ENCODE measurements at places on chromosomes 11 and 22. TPM values are rescaled to one million over a fixed set of nuclear protein-coding genes. Genes with fewer than 3 reads are reported as not detected.

Gene CRYBB2
- not detected for total RNA-seq

Gene SERHL2
- 2.9 TPM for total RNA-seq

Gene GRIA4
- total RNA-seq = not detected

- H3K4me1 ChIP-seq = peaks cover 7% of the 10 kb centered on the region
- H3K36me3 ChIP-seq = peaks cover 50% of the 10 kb centered on the region
- no peak for DNase-seq
- H3K27me3 ChIP-seq = no peaks in the 10 kb centered on the region
- no peak overlapping the region for H3K27ac ChIP-seq
Observed at GRCh38 chr11:47163193-47163592, 13.5 kb downstream of the ARFGAP2 start.

- H3K27me3 ChIP-seq = no peaks in the 10 kb centered on the region
- no peaks in the 10 kb centered on the region for H3K4me1 ChIP-seq
- no peak for DNase-seq
Observed at GRCh38 chr11:74072721-74073120, 63.8 kb upstream of the UCP3 start.

- H3K4me3 ChIP-seq = no peak overlapping the region
- H3K27ac ChIP-seq = no peak overlapping the region
- DNase-seq = no peak
Observed at GRCh38 chr11:17400048-17400775, 11.8 kb upstream of the KCNJ11 start.

DNA sequence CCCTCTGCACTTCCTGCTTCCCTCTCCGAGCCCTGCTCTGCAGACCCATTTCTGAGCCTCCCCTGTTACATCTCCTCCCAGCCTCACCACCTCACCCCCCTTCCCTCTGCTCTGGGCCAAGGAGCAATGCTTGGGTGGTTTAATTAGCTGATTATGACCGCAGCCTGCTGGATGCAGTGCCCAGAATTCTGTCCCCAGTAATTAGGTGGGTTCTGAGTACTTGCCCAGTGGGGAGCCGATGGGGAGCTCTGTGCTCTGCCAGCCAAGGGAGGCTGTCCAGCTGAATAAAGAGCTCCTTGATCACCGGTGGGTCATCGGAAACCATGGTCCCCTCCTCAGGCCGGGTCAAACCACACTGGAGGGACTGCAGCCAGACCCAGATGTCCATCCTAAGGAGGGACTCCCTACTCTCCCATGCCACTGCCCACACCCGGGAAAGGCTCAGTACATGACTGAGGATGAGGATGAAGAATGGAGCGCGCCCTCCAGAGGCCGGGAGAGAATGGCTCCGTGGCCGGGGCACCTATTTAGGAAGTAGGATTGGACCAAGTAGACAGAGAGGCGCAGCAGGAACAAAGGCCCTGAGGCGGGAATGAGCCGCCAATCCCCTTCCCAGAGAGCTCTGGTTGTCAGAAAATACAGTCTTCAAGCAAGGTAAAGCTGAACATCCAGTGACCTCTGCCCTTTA is 9.1 kb downstream of the ARRB1 start:
- no peak overlapping the region for H3K4me3 ChIP-seq
- no peak overlapping the region for H3K27ac ChIP-seq
- no peaks in the 10 kb centered on the region for H3K36me3 ChIP-seq
- H3K27me3 ChIP-seq = no peaks in the 10 kb centered on the region
- peak; percentile 84 for DNase-seq

DNA sequence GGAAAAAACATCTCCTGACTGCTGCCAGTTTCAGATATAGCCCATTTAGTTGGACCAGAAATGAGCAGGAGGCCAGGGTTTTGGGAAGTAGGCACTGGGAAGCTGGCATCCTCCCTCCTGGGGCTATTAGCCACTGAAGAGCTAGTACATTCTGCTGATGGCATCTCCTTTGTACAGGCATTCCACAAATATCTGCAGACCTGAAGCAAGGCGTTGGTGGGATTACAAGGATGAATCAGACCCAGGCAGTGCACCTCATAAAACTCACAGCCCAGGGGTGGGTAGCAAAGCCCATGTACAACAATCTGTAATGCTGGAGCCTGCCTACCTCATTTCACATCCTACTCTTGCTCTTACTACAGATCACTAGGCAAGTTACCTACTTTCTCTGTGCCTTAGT is 27.5 kb upstream of the POU2AF1 start:
- no peaks in the 10 kb centered on the region for H3K27me3 ChIP-seq
- H3K4me3 ChIP-seq = no peak overlapping the region
- no peak for DNase-seq
- no peaks in the 10 kb centered on the region for H3K4me1 ChIP-seq

DNA sequence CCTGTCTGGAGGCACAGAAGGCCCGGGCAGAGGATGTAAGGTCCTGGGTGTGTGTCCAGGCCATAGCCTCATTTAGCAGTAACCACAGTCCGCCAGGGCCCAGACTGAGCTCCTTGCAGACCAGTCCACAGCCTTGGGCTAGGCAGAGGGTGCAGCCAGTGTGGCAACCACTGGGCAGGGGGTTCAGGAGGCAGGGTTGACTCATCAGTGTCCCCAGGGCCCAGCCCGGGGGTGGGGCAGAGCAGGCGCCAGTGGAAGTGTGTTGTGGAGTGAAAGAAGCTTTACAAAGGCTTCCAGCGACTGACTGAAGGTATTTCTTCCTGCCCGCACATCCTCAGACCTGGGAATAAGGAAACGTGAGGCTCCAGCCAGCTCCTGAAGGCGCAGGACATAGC is 27.7 kb upstream of the WNT11 start:
- peak overlapping the region; percentile 99 for H3K4me3 ChIP-seq
- peaks cover 11% of the 10 kb centered on the region for H3K4me1 ChIP-seq
- peak overlapping the region; percentile 89 for H3K27ac ChIP-seq
- DNase-seq = peak; percentile 89
- peaks cover 5% of the 10 kb centered on the region for H3K27me3 ChIP-seq
- no peaks in the 10 kb centered on the region for H3K36me3 ChIP-seq

DNA sequence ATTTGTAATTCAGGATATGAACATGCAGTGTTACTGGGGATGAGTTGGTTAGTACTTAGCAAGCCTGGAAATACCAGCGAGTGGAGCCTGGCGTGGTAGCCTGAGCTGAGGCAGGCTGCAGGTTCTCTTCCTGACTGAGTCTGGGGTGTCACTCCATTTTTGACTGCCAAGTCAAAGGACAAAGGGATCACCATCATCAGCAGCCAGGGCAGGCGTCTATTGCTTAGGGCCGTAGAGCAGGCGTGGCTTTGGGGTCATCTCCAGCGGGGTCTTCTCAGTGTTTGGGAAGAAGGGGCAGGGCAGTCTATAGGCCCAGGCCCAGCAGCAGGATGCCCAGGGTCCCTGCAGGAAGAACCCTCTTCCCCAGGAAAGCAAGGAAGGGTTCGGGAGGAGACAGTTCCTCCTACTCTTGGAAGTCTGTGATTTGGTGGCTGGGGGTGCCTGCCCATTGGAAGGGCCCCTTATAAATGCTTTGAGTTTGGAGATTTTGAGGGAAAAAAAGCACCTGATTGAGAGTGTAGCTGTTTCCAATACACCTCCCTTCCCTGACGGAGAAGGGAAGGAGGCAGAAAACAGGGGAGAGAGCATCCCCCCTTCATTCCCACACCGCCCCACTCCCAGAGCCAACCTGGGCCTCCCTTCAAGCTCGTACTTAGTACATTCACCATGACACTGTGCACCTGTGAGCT is 51.5 kb upstream of the SPATA19 start:
- DNase-seq = no peak
- no peaks in the 10 kb centered on the region for H3K4me1 ChIP-seq
- H3K4me3 ChIP-seq = no peak overlapping the region
- no peaks in the 10 kb centered on the region for H3K36me3 ChIP-seq
- H3K27ac ChIP-seq = no peak overlapping the region
- H3K27me3 ChIP-seq = no peaks in the 10 kb centered on the region

DNA sequence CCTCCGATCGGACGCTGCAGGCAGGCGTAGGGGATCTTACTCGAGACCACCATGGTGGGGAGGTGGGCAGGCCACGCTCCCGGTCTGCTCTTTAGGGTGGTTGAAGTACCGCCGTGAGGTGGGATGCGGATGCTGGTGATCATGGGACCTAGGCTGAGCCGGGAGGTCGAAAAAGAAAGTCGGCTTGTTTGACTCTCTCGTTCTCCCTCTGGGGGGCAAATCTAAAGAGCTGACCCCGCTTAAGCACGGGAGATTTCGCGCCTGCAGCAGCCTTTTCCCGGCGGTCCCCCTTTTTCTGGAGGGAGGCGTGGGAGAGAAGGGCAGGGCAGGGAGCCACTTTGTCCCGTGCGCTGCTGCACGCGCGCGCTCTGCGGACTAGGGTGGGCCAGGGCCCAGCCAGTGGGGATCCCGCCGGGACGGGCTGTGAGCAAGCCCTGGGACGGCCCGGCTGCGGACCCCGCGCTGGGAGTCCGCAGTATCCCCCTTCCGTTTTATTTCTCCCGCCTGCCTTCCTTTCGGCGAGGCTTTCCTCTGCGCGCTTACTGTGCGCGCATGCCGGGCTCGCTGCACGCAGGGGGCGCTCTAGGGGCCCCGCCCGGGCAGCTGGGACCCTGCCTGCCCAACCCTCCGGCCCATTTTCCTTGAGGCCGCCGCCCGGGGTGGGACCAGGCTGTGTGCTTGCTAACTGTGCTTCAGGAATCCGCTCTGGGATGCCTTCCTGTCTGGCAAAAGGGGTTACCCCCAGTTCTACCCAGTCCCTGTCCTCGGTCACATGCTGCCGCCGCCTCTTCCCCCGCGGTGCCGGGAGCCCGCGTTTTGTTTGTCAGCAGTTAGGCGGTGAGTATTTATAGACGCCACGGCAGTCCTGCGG is 81.0 kb downstream of the PRR5L start:
- peaks cover 22% of the 10 kb centered on the region for H3K4me1 ChIP-seq
- peak overlapping the region; percentile 82 for H3K4me3 ChIP-seq
- DNase-seq = peak; percentile 84

DNA sequence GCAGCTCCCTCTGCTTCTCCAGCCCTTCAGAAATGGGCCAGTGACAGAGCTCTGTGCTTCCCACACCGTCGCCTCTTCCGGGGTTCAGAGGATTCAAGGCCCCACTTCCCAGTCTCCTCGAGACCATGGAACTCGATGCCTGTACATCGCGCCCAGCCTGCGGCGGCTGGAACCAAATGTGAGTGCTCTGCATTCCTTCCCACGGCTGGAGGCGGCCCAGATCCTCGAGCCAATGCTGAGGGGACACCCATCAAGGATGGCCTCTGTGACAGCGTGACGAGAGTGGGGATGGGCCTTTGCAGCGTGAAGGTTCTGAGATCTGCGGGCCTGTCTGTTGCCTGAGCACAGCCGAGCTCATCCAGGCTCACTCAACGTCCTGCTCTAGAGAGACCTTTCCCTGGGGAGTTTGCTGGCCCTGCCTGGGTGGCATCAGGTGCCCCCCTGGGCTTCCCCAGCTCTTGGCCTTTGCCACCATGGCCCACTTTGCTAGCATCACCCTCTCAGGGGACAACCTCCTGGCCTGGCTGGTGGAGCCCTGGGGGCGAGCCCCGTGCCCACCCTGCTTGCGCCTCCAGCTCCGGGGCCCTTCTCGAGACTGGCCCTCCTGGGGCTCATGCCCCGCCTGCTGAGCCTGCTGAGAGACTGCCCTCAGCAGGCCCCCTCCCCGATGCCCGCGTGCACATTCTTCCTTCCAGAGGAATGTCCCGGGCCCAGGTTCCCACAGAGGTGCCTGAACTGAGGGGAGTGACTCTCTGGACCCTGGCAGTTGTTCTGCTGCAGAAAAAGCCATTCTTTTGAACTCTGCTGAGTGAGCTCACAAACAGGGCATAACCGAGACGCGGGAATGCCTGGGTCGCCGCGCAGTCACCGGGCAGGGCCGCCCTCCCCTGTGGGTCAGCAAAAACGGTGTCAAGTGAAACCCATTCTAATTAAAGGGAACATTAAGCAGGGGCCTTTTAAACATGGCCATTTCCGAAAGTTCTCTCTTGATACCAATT is 7.3 kb upstream of the MYEOV start:
- H3K27ac ChIP-seq = no peak overlapping the region
- H3K4me3 ChIP-seq = no peak overlapping the region
- no peaks in the 10 kb centered on the region for H3K4me1 ChIP-seq
- peak; percentile 83 for DNase-seq
- H3K27me3 ChIP-seq = no peaks in the 10 kb centered on the region

DNA sequence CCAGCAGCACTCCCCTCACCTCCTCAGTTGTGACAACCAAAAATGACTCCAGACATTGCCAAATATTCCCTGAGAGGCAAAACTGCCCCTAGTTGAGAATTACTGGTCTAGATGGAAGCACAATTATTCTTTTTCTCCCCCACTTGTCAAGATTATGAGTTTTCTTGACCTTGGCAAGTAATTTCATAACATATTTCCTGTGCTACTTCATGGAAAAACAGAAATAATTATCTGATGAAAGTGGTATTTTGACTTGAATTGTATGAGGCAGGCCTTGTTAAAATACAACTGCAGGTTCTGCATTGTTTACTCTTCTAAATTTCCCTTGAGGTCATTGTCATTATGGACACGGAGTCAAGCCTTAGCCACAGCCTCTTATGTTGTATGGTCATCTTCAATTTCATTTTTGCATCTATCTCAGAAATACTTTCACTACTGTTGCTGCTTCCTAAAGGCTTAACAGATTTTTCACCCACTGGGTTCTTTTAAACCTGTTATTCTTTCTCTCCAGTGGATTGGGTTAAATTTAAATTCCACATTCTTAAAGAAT is 32.2 kb upstream of the LDLRAD3 start:
- no peak overlapping the region for H3K4me3 ChIP-seq
- no peak overlapping the region for H3K27ac ChIP-seq
- DNase-seq = no peak

GRCh38 chr11:63683133-63683991 is 2.1 kb downstream of the RTN3 start:
- no peak overlapping the region for H3K27ac ChIP-seq
- peak overlapping the region; percentile 98 for H3K4me3 ChIP-seq
- H3K36me3 ChIP-seq = no peaks in the 10 kb centered on the region
- H3K27me3 ChIP-seq = no peaks in the 10 kb centered on the region

DNA sequence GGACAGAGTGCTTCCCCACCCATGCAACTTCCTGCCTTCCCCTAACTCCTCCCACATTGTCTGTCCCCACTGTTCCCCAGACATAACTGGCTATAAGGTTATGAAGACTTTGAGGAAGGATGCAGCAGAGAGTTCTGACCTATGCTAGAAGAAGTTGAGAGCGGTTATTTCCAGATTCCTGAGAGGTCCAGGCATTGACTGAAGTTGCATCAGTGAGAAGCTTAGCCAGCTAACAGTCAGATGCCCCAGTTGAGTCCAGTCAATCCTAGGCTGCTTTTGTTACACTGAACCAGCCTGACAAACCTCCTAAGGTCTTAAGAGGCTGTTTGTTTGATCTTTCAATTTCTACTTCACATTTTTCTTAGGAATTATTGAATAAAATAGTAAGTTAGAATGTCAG is 937.9 kb upstream of the CCDC90B start:
- no peak for DNase-seq
- H3K27ac ChIP-seq = no peak overlapping the region
- no peaks in the 10 kb centered on the region for H3K4me1 ChIP-seq
- H3K4me3 ChIP-seq = no peak overlapping the region

Data from osteoblast (primary cell).